ENCODE measurements at places on chromosomes 16 and 17. TPM values are rescaled to one million over a fixed set of nuclear protein-coding genes. Genes with fewer than 3 reads are reported as not detected.

DNA sequence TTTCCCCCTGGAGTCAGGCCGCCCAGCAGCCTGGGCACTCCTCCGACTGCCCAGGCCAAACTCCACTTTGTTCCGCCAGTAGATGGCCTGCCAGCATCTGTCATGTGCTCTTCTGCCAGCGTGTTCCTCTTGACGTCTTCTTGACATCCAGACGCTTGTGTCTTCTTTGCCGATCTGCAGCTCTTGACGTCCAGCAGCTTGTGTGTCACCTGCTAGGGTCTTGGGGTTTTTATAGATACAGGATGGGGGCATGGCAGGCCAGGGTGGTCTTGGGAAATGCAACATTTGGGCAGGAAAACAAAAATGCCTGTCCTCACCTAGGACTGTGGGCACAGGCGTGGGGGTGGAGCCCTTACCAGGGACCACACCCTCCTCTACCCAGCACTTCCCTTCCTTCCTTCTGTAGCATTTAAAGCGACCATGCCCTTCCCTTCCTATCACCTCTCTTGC is 88.7 kb downstream of the BMERB1 start:
- DNase-seq, result peak; percentile 73

GRCh38 chr16:48329138-48329537 is 56.1 kb downstream of the SIAH1 start:
- DNase-seq, result no peak

- peak; percentile 52 for DNase-seq
Measured at GRCh38 chr16:15948532-15949209, 745 bp upstream of the ABCC1 start.

Gene ABHD15
- total RNA-seq, result 13.6 TPM

Data from mucosa of descending colon (tissue), 3 donors.